ENCODE measurements at places on chromosomes 6 and 20.

DNA sequence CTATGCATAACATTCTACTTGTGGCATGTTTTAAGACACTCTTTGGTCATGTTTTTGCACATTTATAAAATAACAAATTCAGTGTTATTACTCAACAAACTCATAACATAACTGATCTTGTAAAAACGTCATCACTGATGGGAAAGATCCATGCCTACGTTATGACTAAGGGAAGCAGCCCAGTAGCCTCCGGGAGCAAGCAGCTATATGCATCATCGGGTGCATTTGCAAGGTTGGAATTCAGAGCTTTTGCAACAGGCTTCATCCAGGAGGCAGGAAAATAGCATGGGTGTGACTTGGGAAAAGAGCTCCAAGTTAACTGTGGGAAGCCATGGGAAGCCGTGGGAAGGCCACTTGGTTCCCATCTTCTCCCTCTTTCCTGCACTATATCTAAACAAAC lies 271.6 kb upstream of the SGK1 start:
- no peaks in the 10 kb centered on the region for H3K27me3 ChIP-seq
- no peak overlapping the region for H3K27ac ChIP-seq
- no peak for DNase-seq
- no peaks in the 10 kb centered on the region for H3K36me3 ChIP-seq
- H3K4me1 ChIP-seq = peaks cover 10% of the 10 kb centered on the region

DNA sequence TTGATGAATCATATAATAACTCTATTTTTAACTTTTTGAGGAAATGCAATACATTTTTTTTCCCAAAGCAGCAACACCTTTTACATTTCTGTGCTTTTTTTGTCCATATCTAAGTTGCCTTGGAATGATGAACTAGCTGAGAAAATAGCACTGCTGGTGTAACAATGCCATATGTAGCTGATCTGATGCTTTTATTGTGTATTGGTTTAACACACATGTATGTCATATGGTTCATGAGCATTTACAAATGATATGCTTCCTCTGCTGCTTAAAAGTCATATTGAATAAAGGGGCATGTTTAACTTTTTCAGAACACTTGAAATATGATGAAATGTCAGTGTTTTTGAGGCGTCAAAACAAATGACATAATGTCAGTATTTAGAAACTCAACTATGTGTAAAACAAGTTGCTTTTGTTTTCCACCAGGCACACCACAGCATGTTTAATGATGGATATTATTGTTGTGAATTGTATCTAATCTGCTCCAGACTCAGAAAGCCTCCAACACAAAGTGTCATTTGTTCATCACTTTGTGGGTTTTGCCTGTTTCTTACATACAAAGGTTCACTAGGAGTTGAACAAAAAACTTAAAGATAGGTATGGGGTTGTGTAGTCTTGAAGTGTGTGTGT lies 775.8 kb upstream of the FLRT3 start:
- H3K4me3 ChIP-seq = no peak overlapping the region
- peaks cover 2% of the 10 kb centered on the region for H3K27me3 ChIP-seq
- DNase-seq = no peak
- H3K36me3 ChIP-seq = no peaks in the 10 kb centered on the region

- DNase-seq = no peak
- no peaks in the 10 kb centered on the region for H3K36me3 ChIP-seq
- H3K4me3 ChIP-seq = no peak overlapping the region
- H3K27me3 ChIP-seq = peaks cover 11% of the 10 kb centered on the region
- no peak overlapping the region for H3K27ac ChIP-seq
- H3K4me1 ChIP-seq = peaks cover 19% of the 10 kb centered on the region
These were observed 34.5 kb upstream of the PREX1 start for GRCh38 chr20:48862279-48862678.

DNA sequence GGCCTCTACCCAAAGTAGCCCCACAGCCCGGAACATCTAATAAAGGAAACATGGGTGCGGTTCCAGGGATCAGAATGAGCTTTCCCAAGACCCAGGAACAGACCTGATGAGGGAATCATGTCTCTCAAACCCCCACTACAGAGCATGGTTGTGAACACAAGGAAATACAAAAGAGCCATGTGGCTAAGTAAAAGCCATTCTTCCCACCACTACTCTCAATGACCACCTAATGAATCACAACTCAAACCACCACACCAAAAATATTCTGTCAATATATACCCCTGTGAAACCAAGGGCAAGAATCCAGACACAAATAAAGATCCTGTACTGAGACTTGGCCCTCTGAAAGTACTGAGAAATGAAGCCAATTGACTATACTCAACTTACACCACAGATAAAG lies 20.9 kb upstream of the COL21A1 start:
- H3K4me3 ChIP-seq = no peak overlapping the region
- no peaks in the 10 kb centered on the region for H3K4me1 ChIP-seq
- no peak overlapping the region for H3K27ac ChIP-seq
- H3K36me3 ChIP-seq = peaks cover 5% of the 10 kb centered on the region
- no peak for DNase-seq
- no peaks in the 10 kb centered on the region for H3K27me3 ChIP-seq
